ENCODE measurements at places on chromosomes 13 and 19.

DNA sequence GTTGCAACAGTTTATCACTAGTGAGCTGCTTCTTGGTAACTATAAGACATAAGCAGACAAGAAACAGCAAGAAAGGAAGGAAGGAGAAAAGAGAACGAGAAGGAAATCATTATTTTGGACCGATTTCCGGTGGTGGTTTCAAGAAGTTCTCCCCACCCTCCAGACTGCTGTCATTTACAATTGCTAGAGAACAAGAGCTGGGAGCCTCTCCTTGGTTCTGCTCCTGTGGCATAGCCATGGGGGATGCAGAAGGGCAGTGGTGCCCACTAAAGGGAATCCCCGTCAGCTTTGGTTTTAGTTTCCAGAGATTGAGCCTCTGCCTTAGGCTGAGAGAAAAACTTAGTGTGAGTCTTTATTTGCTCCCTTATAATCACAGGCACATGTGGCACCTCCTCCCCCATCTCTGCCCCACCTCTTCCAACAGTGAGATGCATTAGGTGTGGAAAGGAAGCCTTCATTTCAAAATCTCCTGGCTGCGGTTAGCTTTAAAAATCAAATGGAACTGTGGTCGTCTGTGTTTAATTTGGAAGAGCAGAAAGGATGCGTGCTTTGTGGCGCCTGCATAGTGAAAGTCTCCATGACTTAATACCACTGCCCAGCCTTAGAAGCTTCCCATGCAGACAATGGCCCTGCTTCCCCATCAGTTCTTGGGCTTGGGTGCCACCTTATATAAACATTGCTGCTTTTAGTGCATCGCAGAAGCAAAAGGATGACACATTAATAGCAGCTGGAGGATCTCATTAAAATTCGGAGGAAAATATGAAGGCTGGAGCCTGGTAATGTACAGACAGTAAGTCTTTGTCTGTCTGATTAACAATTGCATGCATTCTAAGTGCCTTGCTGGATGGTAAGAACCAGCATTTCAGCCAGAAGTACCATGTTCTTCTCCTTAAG is 25.0 kb downstream of the LRCH1 start:
- no peak for DNase-seq

DNA sequence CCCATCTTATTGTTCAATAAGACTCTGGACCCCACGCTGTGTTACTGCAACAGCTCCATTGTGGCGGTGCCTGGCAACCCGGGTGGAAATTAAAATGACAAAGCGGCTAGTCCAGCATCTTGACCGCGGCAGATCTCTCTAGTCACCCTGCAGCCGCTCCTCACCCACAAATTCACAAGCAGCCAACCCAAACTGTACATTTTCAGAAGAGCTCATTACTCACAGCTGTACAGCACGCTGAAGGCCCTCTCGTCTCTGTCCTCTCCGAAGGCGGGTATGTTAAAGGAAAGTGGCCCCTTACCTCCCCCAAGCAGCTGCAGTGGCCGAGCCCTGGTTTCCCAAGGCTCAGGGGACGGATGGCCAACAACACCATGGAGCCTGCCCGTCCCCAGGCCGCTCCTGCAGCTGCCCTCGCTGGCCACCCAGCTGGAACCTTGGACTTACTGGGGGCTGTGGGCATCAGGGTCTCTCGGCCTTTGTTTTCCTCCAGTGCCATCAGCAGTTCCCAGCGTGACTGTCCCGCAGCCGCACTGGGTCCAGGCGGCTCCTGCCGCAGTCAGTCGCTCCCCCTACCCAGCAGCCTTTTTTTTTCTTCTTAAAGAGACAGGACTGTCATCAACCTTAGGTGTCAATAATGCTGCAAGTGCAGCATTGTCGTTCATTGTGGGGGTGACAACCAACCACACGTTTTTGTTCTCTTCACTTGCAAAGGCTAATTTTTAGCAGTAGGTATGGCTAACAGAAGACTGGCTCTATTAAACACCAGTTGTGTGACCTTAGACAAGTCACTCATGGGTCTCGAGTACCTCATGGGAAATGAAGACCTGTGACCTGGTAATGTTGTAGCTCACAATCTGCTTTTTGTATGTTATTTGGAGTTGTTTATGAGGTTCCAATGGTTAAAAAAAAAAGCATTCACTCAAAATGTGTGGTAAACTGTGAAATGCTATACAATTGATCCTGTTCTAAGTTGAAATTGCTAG is at the start of gene SACS:
SACS (minus strand) TSS at position 532 of the 983 bp plus-strand sequence. CDS start 22,463 bp downstream, outside the sequence.
- DNase-seq, result no peak

DNA sequence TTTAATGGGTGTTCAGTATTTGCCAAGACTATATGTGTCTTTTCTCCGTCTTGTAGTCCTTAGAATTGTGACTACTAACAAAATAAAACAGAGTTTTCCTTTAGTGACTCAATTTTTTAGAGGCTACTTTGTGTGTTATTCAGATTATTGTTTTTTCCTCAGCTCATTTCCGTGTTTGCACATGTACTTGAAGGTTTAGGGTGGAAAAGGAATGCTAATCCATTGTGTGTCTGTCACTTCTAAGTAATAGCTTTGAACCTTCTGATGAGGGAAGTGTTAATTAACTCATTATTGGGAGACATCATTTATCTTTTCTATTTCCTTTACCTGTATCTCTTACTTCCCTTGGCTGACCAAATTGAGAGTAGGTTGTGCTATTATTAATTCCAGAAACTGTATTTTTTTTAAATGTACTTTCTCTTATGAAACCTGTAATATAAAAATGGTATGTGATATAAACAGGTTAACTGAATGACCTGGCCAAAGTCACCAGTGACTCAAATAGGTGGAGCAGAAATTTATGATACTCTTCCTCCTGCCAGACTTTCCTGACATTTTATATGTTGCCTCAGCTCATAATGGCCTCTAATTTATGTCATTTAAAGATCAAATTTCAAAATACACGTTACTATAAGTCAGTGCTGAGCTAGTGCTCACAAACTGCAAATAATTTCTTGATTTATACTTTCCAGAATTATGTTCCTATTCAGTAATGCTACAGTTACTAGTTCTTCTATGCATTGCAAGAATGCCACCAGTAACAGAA is 88.8 kb downstream of the LMO7 start:
- DNase-seq, result no peak

- no peak for DNase-seq
These were observed 33.6 kb downstream of the AKAP11 start for GRCh38 chr13:42305503-42305902.

DNA sequence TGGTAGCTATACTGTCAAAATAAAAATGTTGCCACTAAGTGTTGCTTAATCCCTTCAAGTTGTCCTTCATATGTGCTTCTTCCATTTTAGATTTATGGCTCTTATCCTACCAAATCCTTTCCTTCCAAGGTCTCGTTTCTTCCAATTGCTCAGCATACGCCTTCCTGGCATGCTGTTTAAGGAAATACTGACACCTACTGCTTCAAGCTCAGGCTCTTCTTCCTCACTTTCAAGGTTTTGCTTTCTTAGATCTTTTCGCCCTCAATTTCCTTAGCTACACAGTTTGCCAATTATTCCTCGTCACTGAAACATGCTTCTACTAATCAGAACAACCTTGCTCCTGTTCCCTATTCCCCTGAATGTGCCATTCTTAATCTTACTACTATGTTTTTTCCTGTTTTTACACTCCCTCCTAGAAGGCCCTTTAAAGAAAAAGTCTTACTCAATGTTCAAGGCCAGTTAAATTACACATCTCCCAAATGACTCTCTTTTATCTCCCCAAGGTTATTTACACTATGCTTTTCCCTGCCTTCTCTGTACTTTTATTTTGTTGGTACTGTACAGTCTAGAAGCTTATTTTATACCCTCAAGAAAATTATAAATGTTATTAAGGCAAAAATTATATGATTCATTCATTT is 343.1 kb downstream of the MZT1 start:
- no peak for DNase-seq

DNA sequence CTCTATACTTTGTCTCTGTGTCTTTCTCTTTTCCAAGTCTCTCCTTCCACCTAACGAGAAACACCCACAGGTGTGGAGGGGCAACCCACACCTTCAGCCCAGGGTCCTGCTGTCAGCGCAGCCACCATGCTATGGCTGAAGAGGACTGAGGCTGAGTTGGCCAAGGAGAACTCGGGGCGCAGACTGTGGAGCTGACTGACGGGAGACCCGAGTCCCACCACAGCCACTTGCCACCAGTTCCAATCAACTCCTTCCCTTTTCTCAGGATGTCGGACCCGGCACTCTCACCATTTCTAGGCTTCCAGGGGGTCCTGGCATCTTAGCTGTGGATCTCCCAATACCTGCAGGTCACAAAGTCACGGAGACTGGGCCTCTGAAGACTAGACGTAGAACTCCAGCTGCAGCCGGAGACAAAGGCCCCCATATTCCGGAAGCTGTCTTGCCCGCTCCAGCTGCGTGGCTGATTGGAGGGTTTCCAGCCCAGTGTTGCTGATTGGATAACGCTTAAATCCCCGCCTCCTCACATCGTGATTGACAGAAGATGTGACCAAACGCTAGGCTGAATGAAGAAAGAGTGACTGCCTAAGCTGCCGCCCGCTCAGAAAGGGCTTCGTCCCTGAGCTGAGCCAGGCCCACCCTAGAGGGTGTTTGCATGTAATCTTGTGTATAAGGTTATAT is 63.6 kb downstream of the ZNF429 start:
- DNase-seq, result peak; percentile 43

DNA sequence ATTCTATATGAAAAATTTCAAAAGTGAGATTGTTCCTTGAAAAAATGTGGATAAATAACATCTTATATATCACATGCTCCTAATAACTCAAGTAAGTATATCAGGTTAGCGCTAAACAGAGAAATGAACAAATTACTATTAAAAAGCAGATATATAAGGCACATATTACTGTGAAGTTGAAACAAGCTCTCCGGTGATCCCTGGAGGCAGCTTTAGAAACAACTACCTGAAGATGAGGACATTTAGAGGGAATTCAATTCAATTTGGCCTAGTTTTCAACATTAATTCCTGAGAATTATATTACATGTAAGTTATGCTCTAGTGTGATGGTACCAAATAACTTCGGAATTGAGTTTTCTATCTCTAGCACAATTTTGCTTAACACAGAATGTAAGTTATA is 1373.6 kb upstream of the SPRY2 start:
- no peak for DNase-seq

DNA sequence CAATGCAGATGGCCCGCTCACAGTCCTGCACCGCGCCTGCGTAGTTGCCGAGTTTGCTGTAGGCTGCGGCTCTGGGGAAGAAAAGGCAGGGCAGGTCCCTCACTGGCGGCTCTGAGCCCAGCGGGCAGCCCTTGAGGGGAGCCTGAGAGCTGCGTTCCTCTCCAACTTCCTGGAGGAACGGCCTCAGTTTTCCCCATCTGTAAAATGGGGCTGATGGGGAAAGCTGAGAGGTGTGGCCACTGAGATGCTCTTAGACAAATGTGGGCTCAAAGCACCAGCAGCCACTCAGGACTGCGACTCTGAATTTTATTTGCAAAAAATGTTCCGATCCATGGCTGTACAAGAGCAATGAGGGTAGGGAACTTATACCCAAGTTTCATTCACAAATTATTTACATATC is 19.4 kb downstream of the SGTA start:
- no peak for DNase-seq

DNA sequence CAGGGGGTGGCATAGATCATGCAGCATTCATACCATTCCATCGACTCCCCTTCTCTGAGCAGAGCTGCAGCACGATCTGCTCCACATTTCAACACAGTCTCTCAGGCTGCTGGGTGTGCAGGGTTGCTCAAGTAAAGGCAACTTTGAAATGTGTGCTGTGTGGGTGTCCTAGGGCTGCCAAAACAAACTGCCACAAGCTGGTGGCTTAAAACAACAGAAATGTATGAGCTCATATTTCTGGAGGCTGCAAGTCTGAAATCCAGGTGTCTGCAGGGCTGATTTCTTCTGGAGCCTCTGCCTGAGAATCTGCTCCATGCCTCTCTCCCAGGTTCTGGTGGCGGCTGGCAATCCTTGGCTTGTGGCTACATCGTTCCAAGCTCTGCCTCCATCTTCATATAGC is 63.7 kb upstream of the WDFY2 start:
- DNase-seq, result no peak

- no peak for DNase-seq
These were observed 6.1 kb downstream of the RPS9 start for GRCh38 chr19:54206831-54207177.

DNA sequence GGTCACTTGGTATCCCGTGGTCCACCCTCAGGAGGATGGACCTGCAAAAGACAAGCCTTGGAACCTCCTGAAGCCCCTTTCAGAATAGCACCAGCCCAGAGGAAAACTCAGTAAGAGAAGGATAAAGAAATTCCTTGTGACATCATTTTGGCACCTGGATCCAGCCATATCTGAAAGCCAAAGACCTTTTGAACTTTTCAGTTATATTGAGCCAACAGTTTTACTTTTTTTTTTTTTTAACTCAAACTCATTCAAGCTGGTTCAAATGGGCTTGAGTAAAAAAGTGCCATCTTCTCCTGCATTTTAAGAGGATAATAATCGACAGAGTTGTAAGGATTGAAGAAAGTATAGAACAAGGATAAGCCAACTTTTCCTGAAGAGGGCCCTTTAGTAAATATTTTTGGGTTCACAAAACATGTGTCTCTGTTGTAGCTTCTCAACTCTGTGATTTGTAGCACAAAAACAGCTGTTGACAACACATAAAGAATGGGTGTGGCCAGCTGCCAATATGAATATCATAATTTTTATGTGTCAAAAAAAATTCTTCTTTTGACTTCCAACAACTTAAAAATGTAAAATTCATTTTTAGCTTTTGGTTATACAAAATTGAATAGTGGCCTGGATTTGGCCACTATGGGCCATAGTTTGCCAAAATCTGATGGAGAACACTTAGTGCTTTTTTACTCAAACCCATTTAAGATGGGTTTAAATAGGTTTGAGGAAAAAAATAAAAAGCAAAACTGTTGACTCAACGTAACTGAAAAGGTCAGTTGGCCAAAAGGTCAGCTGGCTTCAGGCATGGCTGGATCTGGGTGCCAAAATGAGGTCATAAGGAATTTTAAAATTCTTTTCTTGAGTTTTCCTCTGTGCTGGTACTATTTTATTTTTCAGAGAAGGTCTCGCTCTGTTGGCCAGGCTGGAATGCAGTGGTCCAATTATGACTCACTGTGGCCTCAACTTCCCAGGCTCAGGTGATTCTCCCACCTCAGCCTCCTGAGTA is 50.7 kb downstream of the ACSBG2 start:
- no peak for DNase-seq

- DNase-seq, result no peak
These were observed 804.7 kb upstream of the SLITRK1 start for GRCh38 chr13:84686973-84687372.

GRCh38 chr19:39177736-39178135 is 19.0 kb upstream of the NCCRP1 start:
- DNase-seq, result no peak

DNA sequence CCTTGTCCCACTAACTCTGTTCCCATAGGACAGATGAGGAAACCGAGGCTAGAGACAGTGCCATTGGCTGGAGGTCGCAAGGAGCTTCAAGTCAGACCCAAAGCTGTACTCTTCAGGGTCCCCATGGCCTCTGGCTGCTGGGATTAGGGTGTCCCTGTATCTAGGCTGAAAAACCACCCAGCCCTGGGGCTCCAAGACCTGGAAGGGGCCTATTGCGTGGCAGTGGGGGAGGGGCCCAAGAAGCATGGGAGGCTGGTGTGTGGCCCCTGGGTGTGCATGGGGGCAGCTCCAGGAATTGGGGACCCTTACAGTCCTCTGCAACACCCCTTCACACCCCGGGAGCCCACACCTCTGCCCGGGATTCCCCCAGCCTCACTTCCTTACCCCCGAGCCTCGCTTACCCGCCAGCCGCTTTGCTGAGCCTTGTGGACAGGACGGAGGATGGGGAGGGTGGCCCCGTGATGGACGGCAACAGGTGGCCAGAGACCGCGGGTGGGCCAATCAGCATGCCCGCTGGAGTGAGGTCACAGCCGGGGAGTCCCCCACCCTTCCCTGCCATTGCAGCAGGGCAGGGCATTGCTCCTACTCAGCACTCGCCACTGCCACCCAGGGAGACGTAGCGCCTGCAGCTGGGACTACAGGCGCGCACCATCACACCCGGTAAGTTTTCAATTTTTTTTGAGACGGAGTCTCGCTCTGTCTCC is at the start of gene JSRP1:
JSRP1 (minus strand) TSS at position 436 of the 704 bp plus-strand sequence. CDS start 1,103 bp downstream, outside the sequence.
- no peak for DNase-seq
